Fibroblast of villous mesenchyme (primary cell): ENCODE measurements at places on chromosomes 1 and 21.
A peak's percentile ranks its signal among the peaks of the same experiment; 100 is the strongest.

GRCh38 chr1:29396438-29397255 lies 160.3 kb downstream of the PTPRU start:
- peak; percentile 17 for DNase-seq

DNA sequence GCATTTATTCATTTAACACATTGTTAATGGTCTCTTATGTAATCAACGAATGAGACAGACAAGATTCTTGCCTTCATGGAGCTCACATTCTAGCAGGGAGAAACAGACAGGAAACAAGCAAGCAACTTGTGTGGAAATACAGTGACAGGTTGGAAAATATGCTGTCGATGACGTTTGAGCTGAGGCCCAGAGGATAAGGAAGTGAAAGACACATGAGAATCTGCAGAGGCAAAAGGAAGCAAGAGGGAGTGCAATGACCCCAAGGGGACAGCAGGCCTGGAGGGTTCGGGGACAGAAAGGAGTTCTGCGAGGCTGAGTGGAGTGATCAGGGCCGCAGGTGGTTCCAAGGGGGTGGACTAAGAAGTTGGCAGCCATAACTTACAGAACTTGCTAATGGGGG lies 60.6 kb upstream of the AKT3 start:
- no peak for DNase-seq

- DNase-seq = no peak
Measured at GRCh38 chr21:45149021-45149420, 74.6 kb downstream of the ADARB1 start.

- no peak for DNase-seq
Measured at GRCh38 chr1:240869071-240869470, 257.1 kb upstream of the GREM2 start.

DNA sequence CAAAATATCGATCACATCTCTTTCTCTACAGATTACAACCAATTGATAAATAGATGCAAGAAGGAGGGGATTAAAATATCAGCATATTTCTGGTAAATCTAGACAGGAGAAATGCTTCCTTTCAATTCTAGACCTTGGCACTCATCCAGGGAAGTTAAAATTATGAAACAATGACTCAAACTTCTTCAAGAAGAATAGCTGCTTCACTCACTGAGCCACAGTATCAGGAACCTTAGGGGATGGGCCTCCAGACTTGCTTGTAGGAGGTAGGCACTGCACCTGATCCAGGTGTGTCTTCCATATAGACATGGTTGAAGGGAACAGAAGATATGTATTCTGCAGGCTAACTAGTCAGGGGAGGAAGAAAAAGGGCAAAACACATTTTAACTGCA lies 9.8 kb downstream of the SLAMF7 start:
- DNase-seq = no peak

DNA sequence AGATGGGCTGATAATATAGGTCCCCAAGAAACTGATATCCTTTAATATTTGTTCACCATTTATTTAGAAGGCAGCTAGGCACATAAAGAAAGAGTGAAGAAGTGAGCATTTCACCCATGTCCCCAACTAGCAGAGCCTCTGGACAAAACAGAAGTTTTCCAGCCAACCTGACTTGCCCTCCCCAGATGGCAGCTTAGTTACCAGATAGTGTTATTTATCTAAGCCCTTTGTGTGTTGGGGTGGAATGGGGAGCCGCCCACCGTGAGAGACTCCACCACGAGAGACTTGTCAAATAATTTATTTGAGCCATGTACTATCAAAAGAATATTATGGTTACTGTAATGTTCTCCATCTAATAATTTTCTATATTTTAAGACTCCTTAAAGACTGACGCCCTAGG lies 54.9 kb upstream of the C1orf198 start:
- DNase-seq = no peak

GRCh38 chr21:26795866-26796329 lies 49.3 kb downstream of the ADAMTS1 start:
- peak; percentile 100 for DNase-seq

GRCh38 chr1:24127801-24128363 lies 15.1 kb downstream of the IL22RA1 start:
- no peak for DNase-seq

DNA sequence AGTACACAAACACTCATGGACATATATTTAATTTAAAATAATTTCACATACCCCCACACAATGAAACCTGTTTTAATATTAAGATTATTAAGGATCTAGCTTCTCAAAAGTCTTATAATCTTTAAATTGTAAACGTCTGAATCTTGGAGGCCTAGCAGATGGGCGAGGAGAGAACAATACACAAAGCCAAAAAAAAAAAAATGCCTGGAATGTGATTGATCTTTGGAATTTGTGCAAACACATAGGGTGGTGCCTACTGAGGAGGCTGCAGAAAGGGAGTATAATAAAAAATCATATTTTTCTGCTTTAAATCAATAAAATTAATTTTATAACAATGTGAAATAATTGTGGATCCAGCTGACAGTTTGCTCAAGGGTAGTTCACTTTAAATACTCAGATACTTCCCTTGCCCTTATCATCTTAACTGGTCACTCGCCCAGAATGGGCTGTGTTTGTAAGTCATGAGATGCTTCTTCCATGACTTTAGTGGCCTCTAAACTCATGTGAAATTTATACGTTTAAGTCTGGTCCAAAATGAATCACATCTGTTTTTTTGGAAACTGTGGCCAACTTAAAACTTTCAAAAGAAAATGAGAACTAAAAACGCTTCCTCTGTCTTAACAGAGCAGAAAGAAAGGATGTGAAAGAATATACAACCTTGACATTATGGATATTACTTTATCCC lies 802.8 kb upstream of the CXADR start:
- DNase-seq = peak; percentile 40

DNA sequence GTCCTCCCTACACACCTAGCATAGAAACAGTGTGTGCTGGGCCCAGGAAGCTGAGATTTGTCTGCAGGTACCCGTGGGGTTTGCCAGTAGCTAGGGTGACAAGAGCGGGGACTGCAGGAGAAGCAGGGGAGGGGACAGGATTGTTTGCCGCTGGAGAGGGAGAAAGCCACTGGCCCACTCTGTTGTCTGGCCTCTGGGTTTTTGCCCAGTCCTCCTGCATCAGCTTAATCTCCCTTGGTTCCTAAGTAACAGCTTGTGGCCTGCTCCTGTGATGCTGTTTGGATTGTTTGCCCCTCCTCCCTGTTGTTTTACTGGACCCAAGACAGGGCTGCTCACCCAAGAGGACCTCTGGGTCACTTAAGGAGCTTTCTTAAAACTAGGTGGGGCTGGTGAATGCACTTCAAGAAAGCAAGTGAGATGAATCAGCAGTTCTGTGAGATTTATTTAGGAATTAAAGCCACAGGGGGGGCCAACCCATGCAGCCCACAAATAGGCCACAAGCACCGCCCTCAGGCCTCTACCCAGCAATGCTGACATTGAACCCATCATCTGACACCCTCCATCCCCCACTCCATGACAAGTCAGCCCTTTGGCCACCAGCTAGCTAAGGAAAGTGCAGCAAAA lies 142.8 kb downstream of the ZZZ3 start:
- DNase-seq = peak; percentile 86

GRCh38 chr1:15210651-15211375 lies 36.2 kb upstream of the FHAD1 start:
- peak; percentile 53 for DNase-seq

GRCh38 chr1:246592695-246593094 lies 26.4 kb downstream of the CNST start:
- peak; percentile 86 for DNase-seq

DNA sequence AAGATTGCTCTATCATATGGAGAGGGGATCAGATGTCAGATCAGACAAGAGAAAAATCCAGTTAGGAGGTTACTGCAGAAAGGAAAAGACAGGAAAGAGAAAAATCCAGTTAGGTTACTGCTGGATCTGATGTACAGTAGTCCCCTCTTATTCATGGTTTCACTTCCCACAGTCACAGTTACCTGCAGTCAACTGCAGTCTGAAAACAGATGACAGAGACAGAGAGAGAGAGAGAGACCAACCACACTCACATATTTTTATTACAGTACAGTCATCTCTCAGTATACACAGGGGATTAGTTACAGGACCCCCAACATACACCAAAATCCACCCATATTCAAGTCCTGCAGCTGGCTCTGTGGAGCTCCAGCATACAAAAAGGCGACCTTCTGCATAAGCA lies 29.3 kb downstream of the NUP133 start:
- no peak for DNase-seq

DNA sequence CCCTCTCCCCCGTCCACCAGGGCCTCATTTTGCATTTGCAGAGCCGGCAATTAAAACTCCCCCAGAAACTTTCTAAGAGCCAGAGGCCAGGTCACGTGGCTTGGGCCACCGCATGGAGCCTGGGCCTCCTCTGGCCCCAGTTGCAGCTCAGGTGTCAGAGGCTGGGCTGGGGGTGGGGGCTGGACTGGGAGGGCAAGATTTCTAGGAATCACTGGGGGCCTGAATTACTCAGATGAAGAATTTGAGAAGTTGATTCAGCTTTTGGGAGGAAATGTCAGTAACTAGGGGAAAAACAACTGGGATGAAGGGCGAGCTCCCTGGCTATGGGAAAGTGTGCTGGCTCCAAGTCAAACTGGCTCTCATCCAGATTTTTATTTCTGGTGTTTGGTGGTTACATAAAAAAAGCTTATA lies 151.0 kb downstream of the CDC7 start:
- DNase-seq = peak; percentile 70

- DNase-seq = no peak
Measured at GRCh38 chr1:240936911-240937668, 325.1 kb upstream of the GREM2 start.

GRCh38 chr1:18536915-18537314 lies 56.2 kb downstream of the KLHDC7A start:
- no peak for DNase-seq

GRCh38 chr1:157154940-157155514 lies 16.8 kb upstream of the ETV3 start:
- DNase-seq = peak; percentile 62

- DNase-seq = no peak
Measured at GRCh38 chr1:19819701-19820100, 4.6 kb upstream of the RNF186 start.

DNA sequence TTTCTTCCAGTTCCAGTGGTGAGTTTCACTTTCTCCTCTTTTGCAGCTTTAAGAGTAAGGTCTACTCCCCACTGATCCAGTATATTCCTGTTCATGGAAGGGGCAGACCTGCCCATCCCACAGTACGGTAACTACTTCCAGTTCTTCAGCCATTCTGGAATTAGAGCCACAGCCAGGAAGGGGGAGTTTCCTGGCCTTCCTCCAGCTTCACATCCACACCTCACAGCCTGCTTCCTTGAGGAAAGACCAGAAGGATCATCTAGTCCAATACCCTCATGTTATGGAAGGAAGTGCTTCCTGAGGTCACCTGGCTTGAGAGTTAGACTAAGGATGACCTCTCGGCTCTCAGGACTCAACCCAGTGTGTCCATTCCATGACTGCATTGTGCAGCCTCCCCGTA lies 597.8 kb downstream of the KIF26B start:
- DNase-seq = no peak

GRCh38 chr1:206908038-206908437 lies 10.8 kb downstream of the IL24 start:
- no peak for DNase-seq

DNA sequence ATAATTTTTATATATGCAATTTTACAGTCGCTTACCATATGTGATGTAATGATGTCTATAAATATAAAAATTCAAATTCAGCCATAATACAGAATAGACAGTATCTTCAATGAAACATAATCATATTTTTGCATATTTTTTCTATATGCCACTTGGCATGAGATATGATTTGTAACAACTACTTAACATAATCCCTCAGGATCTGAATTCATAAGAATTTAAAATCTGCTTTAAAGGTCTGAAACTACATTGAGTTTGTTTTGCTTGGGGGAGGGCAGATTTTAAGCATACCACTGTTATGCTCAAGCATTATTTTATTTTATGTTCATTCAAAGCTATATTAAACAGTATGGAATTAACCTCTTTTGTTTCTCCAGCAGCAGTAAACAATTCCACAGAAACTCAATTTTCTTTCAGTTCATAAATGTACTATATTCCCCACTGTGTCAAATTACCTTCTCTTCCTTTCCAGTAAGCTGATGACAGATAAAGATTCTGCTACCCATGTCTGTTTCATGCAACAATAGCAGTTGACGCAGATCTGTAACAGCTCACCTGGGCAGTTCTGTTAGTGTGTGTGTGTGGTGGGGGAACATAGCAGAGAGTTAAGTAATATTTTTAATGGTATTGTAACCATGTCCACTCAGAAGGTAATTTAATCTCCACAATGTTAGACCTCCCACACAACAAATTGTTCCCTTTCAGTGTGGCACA lies 224.8 kb downstream of the NTNG1 start:
- no peak for DNase-seq

GRCh38 chr21:18163956-18164355 lies 80.7 kb upstream of the CHODL start:
- DNase-seq = no peak

DNA sequence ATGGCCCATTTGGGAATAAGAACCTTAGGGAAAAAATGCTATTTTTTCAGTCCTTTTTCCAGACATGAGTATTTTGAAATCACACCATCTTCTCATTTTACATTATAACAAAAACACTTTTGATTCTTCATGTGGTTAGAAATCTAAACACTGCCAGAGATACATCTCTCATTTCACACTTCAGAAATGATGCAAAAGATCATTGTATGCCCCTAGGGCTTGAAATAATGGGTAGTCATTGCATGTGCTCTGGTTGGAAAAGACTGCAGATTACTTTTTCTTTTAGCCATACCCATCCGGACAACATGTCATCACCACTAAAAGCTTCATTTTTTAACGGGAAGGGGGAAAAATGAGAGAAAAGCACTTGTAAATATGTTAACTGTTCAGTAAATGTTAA lies 1152.2 kb upstream of the ADGRL4 start:
- DNase-seq = no peak

GRCh38 chr1:5565281-5566125 lies 426.7 kb downstream of the NPHP4 start:
- no peak for DNase-seq

DNA sequence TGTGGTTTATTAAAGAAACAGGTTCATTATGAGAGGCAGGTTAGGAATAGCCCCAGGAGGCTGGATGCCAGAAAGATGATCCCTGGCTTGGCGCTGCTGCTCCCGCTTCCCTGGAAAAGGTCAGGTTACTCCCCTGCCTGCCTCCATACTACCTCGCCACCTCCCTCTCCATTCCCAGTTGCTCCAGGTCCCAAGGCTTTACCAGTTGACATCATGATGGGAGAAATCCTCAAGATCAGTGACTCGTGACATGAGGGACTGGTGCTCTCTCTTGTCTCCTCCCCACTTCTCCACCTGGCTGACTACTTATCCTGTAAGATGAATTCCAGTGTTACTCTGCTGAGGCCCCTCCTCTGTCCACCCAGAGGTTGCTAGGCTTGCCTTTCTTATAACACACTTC lies 19.7 kb downstream of the VASH2 start:
- no peak for DNase-seq

- no peak for DNase-seq
Measured at GRCh38 chr1:212951126-212951946, 995 bp downstream of the VASH2 start.
